NCI-H187 treated with DMSO at 0.1 percent for 48 hours (cell line): ENCODE measurements at places on chromosomes 6 and 20.

DNA sequence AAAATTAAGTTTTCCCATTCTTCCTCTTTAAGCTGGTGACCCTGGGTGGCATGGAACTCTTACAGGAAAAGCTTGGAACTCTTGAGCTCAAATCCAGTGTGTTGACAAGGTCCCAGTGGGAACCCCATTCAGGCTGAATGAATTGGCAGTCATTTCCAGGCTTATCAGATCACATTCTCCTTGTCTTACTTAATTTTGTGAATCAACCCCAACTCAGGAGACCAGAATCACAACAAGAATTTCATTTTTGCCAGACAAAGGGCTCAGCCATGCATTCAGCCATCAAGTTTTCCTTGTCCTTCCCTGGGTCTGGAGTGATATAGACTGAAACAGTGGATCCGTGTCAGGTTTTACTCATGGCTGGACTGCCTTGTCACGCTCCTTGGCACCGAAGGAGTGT, 92.1 kb upstream of the EEF1E1 start:
- DNase-seq, result no peak

DNA sequence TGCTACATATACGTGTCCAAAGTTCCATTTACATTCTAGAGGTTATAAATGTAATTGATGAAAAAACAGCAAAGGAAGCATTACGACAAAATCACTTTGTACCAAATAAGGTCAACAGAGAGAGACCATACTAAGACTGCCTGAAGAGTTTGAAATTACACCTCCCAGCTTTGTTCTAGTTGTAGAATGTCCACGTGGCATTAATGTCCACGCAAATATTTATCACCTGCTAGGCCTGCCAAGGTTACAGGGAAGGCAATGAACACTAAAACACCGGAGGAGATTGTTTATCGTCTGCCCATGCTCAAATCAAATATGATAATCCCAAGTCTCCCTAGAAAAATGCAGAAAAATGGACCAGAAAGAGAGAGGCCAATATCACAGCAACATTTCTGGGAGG, 6.2 kb downstream of the RALGAPA2 start:
- DNase-seq, result no peak

GRCh38 chr6:30062471-30063178, 1.6 kb downstream of the POLR1H start:
- DNase-seq, result no peak

DNA sequence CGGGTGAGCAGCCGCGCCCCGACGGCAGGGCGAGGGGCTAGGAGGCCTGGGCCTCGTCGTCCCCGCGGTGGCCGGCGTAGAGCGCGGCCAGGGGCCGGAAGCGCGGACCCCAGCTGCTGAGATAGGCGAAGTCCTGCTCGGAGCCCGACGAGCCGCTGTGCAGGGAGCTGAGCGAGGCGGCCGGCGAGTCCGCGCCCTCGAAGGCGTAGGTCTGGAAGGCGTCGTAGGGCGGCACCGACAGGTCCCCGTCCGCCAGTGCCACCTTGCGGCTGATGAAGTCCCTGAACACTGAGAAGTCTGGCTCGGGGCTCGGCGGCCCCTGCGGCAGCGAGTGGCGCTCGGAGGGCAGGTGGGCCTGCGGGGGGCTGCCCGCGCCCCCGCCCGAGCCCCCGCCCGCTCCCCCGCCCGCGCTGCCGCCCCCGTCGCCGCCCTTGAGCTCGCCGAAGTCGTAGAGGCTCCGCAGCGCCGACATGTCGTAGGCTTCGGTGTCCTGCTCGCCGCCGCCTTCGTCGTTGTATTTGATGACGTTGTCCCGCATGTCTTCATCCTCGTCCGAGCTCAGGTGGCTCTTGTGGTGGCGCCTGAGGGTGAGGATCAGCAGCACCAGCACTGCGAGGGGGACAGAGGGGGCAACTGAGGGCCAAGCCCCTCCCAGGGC, 56.5 kb downstream of the CD40 start:
- DNase-seq, result no peak

DNA sequence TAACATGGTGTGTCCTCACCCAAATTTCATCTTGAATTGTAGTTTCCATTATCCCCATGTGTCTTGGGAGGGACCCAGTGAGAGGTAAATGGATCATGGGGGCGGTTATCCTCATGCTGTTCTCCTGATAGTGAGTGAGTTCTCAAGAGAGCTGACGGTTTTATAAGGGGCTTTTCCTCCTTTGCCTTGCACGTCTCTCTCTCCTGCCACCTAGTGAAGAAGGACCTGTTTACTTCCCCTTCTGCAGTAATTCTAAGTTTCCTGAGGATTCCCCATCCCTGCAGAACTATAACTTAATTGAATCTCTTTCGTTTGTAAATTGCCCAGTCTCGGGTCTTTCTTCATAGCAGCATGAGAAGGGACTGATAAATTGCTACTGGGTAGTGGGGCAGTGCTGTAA, 789.3 kb downstream of the FRK start:
- no peak for DNase-seq

DNA sequence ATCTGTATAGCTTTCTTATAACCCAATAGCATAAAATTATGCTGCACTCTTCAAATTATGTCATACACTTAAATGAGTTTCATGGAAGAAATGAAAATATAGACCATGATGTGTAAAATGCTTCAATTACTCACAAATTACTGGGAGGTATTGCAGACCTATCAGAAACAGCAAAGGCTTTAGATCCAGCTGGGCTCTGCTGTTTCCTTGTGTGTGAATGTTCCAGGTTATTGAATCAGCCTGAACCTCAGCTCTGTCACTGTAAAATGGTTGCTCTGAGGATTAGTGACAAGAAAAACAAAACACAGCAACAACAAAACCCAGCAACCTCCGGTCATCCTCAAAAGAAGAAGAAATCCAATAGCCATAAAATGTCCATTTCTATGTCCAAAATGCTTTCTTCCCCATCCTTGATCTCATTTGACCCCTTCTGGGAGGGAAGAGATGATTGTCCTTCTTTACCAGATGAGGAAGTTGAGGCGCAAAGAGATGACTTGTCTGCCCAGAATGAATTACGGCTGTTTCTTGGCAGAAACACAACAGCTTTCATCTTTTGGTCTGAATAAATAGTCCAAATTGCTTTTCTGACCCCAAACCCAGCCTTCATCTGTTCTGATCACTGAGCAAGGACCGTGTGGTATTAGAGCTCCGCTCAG, 42.2 kb upstream of the TGM6 start:
- no peak for DNase-seq

GRCh38 chr6:341914-342831, 49.4 kb upstream of the IRF4 start:
- no peak for DNase-seq

GRCh38 chr6:140156131-140156530, 781.7 kb upstream of the CITED2 start:
- DNase-seq, result no peak

DNA sequence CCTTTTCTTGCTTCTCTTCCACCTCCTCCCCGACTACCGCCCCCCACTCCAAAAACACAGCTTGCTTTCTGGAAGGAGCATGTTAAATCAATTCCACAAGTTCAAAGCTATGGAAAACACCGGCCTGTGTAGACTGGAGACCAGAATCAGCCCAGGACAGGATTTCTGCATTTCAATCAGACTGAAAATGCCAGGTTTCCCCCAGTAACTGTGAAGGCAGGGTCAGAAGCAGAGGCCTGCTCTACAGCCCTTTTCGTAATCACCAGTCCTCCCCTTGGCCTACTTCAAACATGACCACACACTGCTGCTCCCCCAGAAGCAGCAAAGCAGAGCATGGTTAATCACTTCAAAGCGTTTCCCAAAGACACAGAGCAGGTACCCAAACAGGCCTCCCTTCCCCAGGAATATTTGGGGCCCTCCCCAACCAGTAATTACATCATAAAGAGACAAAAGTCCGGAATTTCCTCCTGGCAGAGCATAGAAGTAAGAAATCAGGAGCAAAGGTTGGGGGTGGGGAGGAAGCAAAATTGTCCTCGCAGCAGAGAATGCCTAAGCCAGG, 38.4 kb downstream of the ZMYND8 start:
- DNase-seq, result no peak

DNA sequence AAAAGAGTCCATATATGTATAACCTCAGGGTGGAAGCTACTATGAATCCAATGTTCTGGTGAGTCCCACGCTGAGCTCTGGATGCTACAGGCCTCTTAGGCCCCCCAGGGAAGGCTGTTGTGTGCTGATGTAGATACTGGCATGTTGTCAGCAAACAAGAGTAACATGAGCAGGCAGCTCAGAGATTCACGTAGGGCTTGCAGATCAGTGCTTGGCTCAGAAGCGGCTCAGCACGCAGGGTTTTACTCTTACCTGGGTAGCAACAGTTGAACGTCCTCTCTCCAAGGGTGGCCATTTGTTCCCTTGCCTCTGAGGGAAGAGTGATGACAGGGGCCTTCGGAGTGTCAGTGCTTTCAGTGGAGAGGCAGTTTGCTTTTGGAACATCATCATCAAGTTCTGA, 93.4 kb downstream of the ZFP64 start:
- no peak for DNase-seq

- no peak for DNase-seq
These were observed 54.8 kb upstream of the FAM83C start for GRCh38 chr20:35347011-35347410.

DNA sequence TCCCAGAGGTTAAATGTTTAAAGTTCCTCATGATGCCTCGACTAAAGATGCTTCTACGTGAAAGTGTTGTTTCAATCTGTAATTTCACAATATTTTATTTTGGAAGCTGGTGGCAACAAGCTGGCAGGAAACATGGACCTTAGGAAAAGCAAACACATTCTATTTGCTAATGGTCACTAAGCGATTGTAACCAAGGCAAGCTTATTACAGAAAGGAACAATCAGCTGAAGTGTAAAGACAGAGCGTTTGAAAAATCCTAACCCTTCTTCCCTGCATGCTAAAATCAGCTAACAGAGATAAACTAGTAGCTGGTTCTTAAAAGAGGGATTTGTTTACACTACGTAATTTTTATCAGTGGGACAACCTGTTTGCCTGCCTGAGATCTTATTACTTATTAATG, 50.0 kb downstream of the IL20RA start:
- no peak for DNase-seq

DNA sequence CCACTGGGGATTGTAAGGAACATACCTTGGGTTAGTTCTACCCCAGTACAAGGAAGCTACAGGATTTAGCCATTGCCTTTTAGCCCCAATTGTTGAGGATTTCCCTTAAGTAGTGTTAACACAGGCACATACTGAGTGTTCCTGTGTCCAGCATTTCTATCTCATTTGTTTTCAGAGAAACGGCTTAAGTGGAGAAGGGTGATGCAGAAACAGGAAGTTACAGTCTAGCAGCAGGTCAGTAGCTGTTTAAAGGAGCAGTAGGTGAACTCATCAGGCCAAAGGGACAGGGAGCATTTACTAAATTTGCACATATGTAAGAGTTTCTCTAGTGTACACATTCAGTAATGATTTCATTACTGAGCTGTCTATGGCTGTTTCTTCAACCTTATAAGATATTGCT, 644.2 kb upstream of the GJE1 start:
- no peak for DNase-seq

DNA sequence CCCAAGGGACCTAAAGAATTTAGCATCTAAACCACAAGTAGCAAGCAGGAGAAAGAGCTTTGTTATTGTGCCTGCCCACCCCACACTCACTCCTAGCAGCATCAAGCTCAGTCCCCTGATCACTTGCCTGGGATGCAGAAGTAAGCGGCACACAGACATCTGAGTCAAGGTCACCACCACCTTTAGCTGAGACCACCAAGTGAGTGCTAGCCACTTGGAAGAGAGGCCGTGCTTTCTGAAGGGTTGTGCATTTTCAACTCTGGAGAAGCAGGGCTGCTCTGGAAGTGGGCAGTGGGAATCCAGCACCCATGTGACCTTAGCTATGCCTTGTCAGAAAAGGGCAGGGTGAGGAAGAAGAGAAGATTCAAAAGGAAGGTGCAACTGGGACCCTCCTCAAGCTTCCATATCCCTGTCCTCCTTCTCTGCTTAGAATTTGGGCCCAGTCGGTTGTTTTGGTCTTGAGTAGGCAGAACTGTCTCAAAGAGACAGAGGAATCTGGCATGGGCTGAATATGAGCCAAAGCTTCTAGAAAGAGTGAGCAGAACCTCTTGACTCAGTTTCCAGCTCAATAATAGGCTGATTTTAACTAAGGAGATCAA, 6.2 kb downstream of the NR2E1 start:
- DNase-seq, result no peak

DNA sequence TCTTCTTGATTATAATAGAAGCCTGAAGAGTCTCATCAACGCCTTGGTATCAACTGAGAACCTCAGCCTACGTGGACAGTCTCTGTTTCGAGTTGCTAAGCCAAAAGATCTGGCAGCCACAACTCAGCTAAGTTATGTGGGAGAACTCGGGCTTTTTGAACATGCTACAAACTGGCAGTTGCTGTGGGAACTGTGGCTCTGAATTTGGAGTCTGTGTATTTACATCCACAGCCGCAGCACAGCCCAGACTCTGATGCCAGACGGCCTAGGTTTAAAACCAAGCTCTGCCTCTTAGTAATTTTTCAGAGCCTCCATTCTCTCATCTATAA, 35.8 kb downstream of the RIPOR2 start:
- DNase-seq, result no peak

GRCh38 chr6:136795386-136795785, 3.1 kb upstream of the MAP3K5 start:
- no peak for DNase-seq

DNA sequence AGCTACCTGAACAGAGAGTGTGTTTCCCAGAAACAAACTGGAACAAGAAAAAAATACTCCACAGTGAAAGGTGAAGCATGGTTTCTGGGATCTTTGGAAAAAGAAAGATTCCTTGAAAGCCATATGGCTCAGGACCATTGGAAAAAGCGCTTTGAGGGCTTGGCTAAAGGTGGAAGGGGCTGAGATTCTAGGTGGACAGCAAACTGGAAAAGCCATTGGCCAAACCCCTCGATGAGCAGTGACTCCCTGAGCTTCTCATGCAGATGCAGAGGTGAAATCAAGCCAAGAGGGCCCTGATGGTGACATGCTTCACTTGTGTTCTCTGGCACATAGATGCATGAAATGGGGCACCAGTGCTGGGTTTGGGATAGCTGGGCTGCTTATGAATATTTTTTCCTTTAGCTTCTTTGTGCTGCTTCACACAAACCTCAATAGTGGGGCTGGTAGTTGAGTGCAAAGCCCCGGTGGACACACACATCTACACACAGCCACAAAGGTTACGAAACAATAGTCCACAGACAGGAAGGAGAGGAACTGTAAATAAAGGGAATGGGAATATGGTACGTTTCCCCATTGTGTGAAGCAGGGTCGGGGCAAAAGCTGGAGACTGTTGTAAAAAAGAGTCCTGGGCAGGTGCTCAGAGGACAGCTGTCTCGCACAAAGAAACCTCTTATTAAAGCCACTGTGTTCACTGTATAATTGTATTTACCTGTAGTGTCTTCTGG, 117.8 kb downstream of the FOXA2 start:
- no peak for DNase-seq

GRCh38 chr20:19321176-19321575, 108.7 kb downstream of the SLC24A3 start:
- DNase-seq, result no peak

DNA sequence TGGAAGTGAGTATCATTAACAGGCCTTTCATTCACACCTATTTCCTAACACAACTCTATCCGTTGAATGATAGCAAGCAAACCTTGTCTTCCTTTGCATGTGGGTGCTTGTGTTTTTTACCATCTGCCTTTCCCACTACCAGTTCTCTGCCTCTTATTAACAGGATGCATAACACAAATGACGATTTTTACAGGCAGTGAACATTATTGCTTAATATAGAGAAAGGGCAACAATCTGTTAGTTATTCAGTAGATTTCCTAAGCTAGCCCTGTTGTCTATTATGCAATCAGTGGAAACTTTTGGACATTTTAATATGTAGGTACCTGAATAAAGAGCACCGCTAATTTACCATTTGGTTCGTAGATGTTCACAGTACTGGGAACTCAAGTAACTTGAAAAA, 348.8 kb upstream of the PLCB4 start:
- DNase-seq, result no peak
